ENCODE measurements at places on chromosomes 2 and 18.

DNA sequence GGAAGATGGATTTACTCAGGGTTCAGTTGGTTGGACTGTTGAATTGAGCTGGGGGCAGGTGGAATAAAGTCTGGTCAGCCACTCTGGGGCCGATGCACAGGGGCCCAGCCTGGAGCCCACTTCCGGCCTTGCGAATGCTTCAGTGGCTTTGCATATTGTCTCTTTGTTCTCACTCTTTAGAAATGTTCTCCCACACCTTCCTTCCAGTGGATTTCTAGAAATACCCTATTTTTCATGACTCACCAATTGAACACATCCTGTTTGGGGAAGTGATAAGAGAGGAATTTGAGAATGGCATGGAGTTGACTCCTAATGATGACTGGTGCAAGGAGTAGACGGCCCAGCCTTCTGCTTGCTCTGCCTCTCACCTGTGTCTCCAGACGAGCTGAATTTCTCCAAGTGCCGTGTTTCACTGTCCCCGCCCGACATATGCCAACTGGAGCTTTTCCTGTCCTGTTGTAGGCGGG lies 28.1 kb downstream of the ASAP2 start:
- no peak for DNase-seq

DNA sequence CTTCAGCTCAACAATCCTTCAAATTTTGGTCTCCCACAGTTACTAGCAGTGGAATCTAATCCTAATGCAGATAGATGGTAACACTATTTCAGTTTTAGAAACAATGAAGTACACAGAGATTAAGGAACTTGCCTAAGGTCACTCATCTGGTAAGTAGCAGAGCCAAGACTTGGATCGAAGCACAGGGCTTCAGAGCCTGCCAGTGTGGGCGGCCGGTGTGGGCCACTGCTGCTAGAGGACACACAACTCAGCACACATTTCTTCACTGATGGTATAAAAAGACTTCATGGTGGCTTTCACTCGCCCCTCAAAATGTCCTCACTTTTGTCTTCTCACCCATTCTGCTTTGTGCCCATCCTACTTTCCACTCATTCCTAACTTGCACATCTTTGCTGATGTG lies 11.1 kb downstream of the C2orf74 start:
- no peak for DNase-seq

DNA sequence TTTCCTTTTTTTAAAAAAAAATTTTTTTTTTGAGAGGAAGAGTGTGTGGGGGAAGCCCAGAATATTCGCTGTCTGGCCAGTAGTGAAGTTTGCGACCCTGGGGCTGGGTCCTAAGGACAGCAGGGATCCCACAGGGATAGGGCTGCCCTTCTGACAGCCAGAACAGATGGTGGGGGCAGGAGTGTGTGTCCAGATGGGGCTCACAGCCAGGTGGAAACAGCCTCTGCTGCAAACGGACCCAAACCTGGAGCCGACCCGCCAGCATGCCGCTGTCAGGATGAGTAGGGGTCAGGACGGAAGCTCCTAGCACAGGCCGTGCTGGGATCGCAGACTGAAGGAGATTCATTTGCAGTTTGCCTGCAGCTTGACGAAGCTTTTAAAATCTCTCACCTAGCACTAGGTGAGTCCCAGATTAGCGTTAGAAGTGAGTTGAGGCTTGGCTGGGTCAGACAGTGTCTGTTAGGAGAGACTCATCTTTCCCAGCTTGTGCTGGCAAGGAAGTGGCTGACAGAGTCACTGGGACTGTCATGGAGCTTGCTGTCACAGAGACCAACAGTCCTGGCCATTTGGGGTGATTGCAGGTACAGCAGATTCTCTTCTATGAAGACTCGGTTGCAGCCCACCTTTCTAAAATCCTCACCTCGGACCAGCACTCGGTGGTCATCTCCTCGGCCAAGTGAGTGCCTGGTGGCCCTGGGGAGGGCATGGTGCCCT lies 93.4 kb downstream of the DGKD start:
- DNase-seq: no peak

GRCh38 chr2:12547566-12548170 lies 169.1 kb upstream of the TRIB2 start:
- no peak for DNase-seq

- DNase-seq: no peak
Observed at GRCh38 chr2:234110219-234110618, 59.7 kb downstream of the SPP2 start.
